SK-N-MC (cell line): ENCODE measurements at places on chromosomes 16 and 17.

DNA sequence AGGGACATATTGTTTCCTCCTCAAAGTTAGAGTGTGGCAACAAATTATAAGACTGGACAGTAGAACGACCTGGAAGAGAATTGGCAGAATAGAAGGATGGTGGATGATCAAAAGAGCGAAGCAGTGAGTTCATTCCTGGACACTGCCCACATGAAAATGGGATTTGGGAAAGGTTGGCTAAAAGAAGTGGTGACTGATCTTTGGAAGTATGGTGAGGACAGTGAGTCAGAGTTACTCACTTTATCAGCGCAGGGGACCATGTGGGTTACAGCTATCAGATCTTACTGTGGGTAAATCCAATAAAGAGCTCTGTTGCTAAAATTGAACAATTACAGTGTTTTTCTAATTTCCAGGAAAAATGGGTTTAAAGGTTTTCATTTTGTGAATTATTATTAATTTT lies 2.7 kb upstream of the TANC2 start:
- DNase-seq: no peak

DNA sequence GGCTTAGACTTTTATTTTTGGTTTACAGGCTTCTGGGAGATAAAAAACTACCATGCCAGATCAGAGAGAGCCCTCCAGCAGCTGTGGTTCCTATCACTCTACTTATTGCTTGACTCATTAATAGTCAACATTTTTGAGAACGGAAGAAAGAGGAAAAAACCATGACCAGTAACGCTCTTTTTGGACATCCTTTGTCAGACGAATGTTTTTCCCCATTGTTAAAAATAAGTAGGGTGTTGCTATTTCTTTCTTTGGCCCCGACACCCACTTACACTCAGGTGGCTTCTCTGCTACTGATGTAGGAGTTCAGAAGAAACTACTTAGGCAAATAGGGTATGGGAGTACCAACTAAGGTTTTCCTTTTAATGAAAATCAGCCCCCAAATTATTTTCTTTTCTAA lies 27.5 kb downstream of the TVP23A start:
- no peak for DNase-seq

DNA sequence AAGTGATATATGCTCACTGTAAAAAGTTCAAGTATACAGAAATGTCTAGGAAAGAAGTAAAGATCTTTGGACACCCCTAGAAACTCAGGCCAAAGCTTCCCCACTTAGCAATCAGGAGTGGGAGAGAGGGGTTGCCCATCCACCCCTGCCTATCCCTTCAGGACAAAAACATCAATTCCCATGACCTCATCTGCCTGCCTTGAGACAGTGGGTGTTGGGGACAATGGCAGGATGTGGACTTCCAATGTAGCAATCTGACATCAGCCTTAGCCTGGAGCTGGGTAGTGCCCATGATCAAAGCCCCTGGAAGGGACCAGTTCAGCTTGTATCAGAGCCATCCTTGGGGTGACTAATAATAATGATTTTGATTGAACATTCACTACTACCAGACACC lies 18.1 kb downstream of the ITPRIPL2 start:
- DNase-seq: no peak

DNA sequence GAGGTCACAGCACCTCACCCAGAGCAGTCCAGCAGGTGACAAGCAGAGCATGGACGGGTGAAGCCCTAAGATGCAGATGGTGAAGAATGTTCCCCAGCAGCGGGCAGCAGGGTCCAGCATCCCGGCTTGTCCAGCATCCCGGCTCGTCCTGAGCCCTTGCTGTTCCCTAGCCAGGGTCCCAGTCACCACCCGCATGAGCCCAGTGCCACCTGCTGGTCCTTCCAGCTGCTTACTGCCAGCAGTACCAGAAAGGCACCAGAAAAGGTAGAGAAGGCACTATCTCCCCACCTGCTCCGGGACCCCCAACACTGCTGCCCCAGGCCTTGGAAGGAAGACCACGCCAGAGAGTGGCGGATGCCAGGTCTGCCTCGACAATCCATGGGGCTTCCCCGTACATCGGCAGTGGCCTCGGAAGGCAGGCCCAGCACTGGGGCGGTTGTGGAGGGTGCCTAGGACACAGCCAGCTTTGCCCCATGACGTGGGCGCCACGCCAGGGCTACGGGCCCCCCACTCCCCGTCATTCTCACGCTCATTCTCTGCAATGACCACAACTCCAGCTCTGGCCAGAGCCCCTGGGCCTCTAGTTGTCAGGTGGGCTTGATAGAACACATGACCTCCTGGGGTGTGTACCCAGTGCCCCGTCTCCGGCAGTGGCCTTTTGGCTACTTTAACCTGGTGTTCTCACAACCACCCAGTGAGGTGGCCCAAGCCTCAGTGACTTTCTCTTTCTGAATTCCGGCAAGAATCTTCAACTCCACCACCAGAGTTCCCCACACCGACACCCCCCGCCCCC lies 1.4 kb downstream of the CENPX start:
- no peak for DNase-seq

DNA sequence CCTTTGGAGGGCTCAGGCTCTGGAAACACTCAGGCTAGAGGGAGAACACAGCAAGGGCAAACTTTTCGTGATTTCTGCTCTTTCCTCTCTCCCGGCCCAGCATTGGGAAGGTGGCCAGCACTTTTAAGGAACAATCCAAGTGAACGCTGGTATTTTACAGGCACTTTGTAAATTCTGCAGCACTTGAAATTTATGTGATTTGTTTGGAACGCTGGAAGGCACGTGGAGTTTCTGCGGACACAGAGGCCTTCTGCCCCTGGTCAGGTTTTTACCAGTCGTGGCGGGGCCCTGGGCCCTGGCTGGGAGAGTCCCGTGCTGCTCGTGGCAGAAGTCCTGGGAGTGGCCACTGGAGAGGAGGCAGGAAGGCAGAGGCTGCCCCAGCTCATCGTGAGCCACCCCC lies 188.6 kb downstream of the ENGASE start:
- DNase-seq: no peak

DNA sequence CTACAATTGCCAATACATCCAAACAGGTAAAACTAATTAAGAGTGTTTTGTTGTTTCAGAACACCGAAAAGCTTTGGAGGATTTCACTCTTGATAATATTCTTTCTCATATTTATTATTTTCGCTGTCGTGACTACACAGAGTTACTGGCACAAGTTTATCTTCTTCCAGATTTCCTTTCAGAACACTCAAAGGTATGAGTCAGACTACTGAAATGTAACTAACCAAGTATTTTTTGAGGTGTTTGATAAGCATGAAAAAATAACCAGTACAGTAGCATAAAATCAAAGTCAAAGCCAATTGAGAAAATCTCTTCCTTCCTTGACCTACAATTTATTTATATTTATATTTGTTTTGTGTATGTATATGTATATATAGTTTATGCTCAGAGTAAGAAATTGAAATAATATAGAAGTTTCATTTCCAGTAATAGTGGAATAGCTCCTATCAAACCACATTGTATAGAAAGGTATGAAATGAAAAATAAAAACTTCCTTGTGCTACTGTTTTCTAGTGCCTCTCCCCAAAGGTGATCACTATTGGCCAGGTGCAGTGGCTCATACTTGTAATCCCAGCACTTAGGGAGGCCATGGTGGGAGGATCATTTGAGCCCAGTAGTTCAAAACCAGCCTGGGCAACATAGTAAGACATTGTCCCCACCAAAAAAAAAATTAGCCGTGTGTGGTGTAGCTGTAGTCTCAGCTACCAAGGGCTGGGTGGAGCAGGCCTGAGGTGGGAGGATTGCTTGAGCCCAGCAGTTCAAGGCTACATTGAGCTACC lies 10.9 kb downstream of the RAD51C start:
- no peak for DNase-seq

DNA sequence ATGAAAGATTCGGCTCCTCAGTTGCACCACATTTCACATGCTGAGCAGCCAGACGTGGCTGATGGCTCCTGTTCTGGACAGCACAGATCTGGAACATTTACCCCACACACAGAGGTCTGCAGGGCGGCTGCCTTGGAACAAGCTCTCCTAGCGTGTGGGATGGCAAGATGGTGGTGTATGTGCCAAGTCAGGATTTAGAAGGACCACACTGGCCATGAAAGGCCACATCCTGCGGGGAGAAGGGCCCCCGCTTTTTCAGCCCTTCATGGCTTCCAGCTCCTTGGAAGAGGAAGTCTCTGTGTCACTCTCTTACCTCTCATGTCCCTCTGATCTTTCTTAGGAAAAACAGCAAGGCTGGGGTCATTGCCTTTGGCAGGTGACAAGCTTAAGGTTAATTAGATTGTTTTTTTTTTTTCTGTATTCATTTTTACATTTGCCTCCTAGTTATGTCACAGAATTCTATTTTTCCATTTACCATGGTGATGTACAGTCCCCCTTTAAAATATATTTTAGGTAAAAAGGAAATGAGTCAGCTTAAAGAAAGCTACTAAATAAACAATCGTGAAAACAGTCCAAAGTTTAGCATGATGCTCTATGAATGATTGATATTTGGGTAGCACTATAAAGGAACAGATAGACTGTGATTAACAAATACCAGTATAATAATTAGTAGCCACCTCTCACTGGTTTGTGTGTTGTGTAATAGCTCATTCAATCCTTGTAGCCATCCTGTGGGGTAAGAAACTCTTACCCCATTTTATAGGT lies 396.6 kb downstream of the CPPED1 start:
- DNase-seq: no peak

DNA sequence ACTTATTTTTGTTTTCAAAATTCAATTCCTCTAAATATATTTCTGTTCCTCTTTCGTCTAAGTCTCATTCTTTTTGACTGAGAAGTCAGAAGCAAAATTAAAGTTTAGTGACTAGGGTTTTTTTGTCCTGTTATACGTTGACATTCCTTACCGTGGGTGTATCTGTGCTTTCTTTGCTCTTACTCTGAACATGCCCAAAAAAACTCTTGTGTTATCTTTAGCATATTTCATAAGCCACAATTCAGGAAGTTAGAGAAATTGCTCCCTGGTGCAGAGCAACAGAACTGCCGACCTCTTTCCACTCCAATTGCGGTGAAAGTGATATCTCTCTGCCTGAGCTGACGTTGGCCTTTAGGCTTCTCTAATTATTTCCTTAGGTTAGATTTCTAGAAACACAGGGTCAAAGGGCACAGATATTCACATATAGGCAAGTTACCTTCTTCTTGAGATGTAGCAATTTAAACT lies 65.7 kb downstream of the CENPV start:
- DNase-seq: no peak

DNA sequence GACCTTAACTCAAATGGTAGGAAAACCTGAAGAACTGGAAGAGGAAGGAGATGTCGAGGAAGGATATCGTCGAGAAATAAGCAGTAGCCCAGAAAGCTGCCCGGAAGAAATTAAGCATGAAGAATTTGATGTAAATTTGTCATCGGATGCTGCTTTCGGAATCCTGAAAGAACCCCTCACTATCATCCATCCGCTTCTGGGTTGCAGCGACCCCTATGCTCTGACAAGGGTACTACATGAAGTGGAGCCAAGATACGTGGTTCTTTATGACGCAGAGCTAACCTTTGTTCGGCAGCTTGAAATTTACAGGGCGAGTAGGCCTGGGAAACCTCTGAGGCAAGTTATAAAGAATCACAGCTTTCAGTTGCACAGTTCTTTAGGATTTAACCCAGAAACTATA lies 15.5 kb downstream of the ERCC4 start:
- no peak for DNase-seq

GRCh38 chr16:79071424-79071823 lies 529.1 kb downstream of the MAF start:
- DNase-seq: no peak

DNA sequence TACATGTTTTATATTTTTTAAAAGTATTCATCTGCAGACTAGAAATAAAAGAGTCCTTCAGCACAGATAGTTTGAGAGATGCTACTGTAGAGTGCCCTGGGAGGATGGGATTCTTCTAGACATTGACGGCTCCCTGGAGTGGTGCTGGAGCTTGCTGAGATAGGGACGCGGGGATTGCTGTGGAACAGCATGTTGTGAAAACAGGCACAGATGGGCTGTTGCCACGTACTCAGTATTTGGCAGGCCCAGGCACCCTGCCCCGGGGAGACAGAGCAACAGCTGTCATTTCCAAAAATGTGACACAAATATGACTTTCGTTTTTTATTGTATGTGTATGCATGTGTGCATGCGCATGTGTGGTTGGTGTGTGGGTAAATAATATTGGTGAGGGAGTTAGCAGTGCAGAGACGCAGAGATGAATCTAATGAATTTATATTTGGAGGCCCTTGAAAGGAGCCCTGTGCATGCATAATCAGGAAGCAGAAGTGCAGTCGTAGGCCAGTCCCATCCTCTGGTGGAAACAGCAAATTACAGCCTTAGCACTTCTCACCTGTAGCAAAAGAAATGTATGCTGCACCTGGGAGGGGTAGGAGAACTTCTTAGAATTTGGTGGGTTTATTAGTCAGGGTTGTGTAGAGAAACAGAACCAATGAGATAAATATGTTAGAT lies 6.2 kb upstream of the ABCA8 start:
- no peak for DNase-seq

- no peak for DNase-seq
Measured at GRCh38 chr16:73713778-73714495, 582.7 kb upstream of the PSMD7 start.

GRCh38 chr17:83135692-83136091 lies 56.3 kb downstream of the METRNL start:
- no peak for DNase-seq

GRCh38 chr17:14942526-14943190 lies 322.5 kb downstream of the PMP22 start:
- no peak for DNase-seq

GRCh38 chr17:29742210-29742513 lies 119.5 kb upstream of the CORO6 start:
- DNase-seq: no peak

DNA sequence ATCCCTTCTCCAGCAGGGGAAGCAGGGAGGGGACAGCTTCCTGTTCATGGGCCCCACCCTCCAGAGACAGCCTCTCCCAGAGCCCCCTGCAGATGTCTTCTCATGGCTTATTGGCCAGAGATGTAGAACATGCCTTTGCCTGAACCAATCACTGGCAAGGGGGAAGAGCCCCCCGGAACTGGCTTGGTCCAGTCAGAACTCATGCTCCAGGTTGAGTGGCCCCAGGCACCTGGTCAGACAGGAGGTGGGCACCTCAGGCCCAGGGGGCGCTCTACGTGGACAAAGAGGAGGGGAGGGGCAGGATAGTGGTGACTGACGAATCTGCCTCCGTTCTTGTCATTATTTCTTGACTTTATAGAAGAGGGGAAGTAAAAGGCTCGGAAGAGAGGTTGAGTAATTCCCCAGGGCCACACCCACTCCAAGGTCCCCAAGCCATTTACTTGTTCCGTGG lies 23.6 kb downstream of the RAB11FIP4 start:
- DNase-seq: no peak

DNA sequence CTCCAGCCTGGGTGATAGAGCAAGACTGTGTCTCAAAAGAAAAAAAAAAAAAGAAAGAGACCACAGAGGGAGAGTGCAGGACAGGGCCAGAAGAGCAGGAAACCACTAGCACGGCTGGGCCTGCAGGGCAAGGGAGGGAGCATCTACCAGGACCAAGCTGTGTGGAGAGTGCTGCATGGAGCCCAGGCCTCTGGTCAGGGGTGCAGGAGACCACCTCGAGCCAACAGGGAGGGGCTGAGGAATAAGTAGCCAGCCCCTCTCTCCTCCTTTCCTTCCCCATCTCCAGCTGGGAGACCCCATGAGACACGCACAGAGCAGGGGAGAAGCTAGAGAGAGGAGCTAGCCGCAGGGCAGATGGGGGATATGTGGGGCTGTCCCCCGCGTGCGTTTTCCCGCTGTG lies 67.0 kb upstream of the DNAH17 start:
- no peak for DNase-seq
